ENCODE measurements at places on chromosomes 12 and 14.

DNA sequence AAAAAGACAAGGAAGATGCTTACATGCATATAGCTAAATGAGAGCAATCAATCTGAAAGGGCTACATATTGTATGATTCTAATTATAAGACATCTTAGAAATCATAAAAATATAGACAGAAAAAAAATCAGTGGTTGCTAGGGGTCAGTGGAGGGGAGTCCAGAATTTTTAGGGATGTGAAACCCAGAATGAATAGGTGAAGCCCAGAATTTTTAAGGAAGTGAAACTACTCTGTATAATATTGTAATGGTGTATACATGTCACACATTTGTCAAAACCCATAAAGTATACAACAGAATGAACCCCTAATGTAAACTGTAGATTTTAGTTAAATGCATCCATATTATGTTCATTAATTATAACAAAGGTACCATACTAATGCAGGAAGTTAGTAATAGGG, 713.2 kb downstream of the FLRT2 start:
- no peak for DNase-seq

- DNase-seq, result no peak
These were observed 280.0 kb downstream of the LRIG3 start for GRCh38 chr12:58640314-58640713.

DNA sequence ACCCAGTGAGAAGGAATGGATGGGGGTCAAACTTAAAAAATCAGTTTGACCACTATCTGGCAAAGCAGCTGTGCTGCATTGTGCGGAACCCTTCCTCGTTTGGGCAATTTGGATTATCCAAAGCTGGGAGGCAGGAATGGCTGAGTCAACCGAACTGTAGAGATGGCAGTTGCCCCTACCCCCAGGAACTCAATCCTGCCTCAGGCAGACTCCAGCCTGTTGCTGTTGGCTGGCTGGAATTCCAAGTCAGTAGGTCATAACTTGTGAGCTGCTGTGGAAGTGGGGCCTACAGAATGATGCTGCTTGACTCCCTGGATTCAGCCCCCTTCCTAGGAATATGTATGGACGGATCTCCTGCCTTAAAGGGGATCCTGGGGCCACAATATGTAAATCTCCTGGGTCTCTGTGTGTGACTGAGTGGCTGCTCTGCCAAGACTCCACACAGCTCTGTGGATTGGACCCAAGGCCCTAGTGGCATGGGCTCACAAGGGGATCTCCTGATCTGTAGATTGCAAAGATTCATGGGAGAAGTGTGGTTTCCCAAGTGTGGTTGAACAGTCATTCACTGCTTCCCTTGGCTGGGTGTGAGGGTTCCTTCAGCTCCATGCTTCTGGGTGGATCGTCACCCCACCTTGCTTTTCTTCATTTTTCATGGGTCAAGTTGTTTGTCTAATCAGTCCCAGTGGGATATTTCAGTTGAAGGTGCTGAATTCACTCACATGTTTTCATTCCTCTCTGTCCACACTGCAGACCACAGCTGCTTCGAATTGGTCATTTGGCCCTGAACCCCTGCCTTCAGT, 19.2 kb downstream of the LUM start:
- DNase-seq, result no peak

- DNase-seq, result no peak
These were observed 8.6 kb upstream of the HOXC11 start for GRCh38 chr12:53964315-53964713.

GRCh38 chr14:104876251-104876699, 11.2 kb downstream of the CEP170B start:
- no peak for DNase-seq

GRCh38 chr14:61527325-61528100, 167.8 kb upstream of the HIF1A start:
- DNase-seq, result no peak

DNA sequence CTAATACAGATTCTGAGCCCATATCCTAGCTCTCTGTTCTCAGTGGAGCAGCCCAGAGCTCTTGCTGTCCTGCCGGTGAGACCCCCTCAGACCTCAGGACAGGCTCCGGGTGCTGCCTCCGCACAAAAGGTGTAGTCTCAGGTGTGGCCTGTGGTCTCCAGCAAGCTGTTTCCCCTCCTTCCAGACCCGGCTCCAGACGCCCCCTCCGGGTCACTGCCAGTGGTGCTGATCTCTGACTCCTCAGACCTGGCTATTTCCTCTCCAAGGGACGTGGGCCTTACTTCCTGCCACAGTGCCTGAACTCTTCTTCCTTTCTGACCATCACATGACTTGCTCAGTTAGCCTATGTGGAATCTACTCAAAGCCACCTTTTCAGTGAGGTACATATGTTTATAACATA, 337.5 kb downstream of the GLT1D1 start:
- no peak for DNase-seq

- DNase-seq, result peak; percentile 87
These were observed 41.6 kb downstream of the DUSP16 start for GRCh38 chr12:12521044-12521485.

GRCh38 chr12:100826323-100826722, 31.7 kb downstream of the ANO4 start:
- DNase-seq, result peak; percentile 53

DNA sequence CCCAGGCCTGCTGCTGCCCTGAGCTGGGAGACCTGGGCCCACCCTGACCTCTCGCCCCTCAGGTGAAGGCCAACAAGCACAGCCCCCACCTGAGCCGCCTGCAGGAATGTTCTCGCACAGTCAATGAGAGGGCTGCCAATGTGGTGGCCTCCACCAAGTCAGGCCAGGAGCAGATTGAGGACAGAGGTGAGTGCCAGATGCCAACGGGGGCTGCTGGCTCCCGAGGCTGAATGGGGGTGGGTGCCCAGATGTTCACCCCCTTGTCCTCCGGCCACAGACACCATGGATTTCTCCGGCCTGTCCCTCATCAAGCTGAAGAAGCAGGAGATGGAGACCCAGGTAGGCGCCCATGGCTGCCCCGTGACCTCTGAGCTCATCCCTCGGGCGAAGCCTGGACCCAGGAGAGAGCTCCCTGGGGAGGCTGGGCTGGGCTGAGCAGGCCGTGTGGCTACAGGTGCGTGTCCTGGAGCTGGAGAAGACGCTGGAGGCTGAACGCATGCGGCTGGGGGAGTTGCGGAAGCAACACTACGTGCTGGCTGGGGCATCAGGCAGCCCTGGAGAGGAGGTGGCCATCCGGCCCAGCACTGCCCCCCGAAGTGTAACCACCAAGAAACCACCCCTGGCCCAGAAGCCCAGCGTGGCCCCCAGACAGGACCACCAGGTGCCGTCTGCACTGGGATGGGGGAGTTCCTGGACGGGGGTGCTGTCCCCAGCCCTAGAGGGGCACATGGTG, 25.8 kb downstream of the HIP1R start:
- no peak for DNase-seq

DNA sequence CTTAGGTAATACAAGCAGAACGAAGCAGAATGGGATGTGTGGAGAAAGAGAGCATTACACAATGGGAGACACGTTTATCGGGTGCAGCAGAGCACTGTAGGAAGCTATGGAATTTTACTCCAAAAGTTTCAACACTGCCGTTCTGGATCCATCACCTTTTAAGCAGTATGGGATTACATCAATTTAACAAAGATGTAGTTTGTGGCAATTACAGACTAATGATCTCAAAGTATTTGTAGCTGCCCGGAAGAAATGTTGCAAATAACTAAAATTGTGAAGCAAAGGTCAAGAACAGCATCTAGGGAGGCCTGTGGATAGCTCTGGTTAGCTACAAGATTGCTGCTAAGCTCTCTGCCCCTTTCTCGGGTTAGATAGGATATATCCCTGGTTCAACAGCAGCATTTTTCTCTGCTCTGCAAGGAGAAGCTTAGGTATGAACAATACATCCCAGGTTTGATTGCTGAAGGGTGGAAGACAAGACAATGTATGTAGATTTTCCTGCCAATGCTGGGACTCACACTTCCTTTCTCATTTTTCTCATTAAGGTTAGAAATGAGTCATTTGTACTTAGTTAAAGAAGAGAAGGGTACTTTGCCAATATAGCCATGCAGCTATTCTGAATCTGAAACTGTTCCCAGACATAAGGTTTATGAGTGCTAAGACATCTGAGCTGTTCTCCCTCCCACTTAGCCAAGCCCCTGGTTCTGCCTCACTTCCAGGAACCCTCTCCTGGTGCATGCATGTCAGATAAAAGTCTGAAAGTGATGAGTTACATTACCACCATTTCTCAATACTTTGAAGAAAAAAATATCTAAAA, 75.0 kb upstream of the HIF1A start:
- no peak for DNase-seq

GRCh38 chr12:5808981-5809380, 136.1 kb downstream of the ANO2 start:
- no peak for DNase-seq

GRCh38 chr12:98612696-98613334, 19.3 kb downstream of the SLC25A3 start:
- DNase-seq, result no peak

GRCh38 chr14:34502001-34502400, 37.5 kb downstream of the EAPP start:
- no peak for DNase-seq

- DNase-seq, result no peak
These were observed 157.3 kb downstream of the BCAT1 start for GRCh38 chr12:24791622-24792021.

DNA sequence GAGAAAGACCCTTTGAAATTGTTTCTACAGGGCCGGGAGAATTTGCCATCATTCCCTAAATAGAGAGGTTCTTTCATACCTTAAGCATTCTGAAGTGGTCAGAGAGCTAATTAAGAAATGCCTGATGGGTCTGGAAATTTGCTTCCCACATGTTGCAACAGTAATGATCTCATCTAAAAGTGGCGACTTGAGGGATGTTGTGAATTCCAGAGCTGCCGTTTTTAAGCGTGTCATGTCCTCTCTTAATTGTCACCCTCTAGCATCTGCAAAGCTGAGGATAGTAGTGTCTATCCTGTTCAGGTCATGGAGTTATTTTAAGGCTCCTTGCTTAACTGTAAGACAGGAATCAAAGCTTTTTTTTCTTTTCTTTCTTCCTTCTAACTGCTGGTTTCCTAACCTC, 60.4 kb downstream of the FOS start:
- no peak for DNase-seq

- DNase-seq, result no peak
These were observed 3.9 kb downstream of the SFSWAP start for GRCh38 chr12:131714759-131715158.

DNA sequence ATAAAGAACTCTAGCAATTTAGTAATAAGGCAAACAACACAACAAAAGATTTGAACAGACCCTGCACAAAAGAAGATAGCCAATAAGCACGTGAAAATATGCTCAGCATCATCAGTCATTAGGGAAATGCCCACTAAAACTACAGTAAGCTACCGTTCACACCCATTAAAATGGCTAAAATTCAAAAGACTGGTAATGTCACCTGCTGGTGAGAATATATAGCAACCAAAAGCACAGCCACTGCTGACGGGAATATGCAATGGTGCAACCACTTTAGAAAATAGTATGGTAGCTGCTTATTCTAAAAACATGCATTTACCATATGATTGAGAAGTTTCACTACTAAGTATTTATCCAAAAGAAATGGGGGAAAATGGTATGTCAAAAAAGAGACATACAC, 74.9 kb downstream of the DPF3 start:
- DNase-seq, result no peak

DNA sequence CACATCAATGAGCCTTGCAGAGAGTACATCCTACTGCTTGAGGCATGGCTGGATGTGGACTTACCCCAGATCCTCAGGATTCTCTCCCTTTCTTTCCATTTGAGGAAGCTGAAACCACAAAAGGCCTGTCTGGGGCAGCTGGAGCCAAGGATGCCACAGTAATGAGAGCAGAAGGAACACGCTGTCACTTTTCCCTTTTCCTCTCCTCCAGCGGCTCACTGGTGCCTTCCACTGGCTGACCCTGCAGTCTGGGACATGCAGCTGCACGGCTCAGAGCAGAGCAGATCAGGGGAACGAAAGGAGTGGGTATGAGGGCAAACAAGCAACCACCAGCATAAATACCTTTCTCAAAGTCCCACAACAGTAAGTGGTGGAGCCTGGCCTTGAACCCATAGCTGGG, 78.2 kb downstream of the GAS2L3 start:
- no peak for DNase-seq

DNA sequence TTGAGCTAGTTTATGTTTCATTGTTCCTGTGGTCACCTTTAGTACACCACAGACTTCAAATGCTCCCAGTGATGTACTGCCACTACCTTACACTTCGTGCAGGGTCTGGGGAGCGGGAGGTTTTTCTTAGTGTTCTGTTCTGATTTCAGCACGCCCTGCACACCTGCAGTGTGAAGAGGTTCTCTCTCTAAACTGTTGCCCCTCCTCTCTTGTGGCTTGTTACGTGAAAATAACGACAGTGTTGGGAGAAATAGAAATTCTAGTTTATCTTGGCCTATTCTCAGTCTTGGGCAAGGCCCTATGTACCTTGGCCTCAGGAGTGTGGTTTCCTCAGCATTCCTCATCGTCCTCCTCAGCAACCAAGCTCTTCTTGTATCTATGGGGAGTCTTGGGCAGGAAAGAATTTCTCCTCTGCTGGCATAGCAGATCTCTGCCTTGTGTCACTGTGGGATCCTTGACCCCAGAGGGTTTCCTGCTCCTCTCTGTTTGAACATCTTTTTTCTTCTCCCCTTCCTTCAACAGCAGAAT, 48.6 kb downstream of the EIF2S3B start:
- DNase-seq, result no peak

- DNase-seq, result no peak
These were observed 10.8 kb upstream of the OR11G2 start for GRCh38 chr14:20179880-20180279.

- no peak for DNase-seq
These were observed 837 bp upstream of the STX2 start for GRCh38 chr12:130839770-130840404.

DNA sequence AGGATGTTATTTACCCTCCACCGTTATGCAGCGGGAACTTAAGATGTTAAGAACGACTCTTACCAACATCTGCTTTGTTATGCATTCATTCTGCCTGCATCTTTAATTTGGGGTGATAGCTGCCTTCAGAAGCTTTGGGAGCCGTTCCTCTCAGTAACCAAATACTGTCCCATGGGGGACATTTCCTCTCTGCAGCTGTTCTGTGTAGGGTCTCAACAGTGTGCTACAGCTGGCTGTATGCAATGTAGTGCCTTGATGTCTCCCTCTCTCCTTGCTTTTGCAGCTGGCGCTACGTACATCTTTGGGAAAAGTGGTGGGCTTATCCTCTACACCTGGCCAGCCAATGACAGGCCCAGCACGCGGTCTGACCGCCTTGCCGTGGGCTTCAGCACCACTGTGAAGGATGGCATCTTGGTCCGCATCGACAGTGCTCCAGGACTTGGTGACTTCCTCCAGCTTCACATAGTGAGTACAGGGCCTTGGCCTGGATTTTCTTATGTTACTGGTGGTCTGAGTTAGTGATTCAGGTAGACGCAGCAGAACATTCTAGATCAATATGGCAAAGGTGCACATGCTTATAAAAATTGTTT, 744.3 kb downstream of the DIO2 start:
- no peak for DNase-seq

Measured in globus pallidus (tissue), 1 donor.